ENCODE measurements at places on chromosomes 7 and 10. TPM values are rescaled to one million over a fixed set of nuclear protein-coding genes. Genes with fewer than 3 reads are reported as not detected.

The AKR1C4 gene
- not detected for total RNA-seq

The TUBB8 gene
- not detected for total RNA-seq

The PSD gene
- 5.1 TPM for total RNA-seq

The HGF gene
- 0.37 TPM for total RNA-seq

- H3K36me3 ChIP-seq, result no peaks in the 10 kb centered on the region
- no peak overlapping the region for H3K4me3 ChIP-seq
- H3K27ac ChIP-seq, result no peak overlapping the region
- DNase-seq, result no peak
Observed at GRCh38 chr10:79417266-79417665, 28.2 kb downstream of the ZCCHC24 start.

- no peak overlapping the region for H3K4me3 ChIP-seq
- H3K4me1 ChIP-seq, result no peaks in the 10 kb centered on the region
- DNase-seq, result no peak
- peaks cover 39% of the 10 kb centered on the region for H3K27me3 ChIP-seq
- H3K36me3 ChIP-seq, result no peaks in the 10 kb centered on the region
- no peak overlapping the region for H3K27ac ChIP-seq
Observed at GRCh38 chr7:99170730-99171074, 26.8 kb upstream of the SMURF1 start.

DNA sequence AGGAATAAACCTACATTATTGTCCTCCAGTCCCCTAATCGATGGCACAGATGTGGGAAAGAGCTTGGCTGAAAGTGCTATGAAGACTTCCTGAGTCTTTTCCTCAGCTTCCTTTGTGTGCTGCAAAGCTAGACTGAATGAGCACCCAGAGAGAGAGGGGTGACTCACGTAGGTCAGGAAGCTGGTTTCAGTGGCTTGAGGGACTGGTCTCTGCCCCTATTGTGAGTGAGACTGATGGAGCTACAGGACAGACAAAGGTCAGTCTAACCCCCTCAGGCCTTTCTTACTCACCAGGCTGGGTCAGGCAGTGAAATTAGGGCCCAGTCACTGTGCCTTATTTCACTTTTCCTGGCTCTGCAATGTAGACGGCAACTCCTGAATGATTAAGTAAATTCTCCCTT is 171.1 kb upstream of the GRB10 start:
- H3K36me3 ChIP-seq, result no peaks in the 10 kb centered on the region
- peaks cover 11% of the 10 kb centered on the region for H3K27me3 ChIP-seq
- DNase-seq, result no peak
- no peak overlapping the region for H3K4me3 ChIP-seq

DNA sequence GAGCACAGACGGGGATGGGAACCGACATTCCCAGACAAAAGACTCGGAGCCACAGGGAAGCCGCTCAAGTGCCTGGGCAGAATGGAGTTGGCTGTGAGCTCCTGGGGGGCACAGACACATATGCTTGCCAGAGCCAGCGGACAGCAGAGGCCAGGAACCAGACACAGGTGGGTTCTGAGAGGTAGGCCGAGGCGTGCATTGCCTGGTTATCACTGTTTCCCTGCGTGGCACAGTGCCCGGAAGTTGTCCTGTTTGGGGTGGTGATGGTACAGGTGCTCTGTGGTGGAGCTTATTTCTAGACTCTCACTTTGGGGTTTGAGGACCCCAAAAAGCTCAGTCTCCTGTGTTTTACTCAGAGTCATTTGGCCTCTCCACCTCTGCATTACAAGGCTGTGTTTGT is 2.5 kb downstream of the PALD1 start:
- H3K27ac ChIP-seq, result no peak overlapping the region
- peak overlapping the region; percentile 73 for H3K4me3 ChIP-seq
- peaks cover 3% of the 10 kb centered on the region for H3K36me3 ChIP-seq
- peaks cover 32% of the 10 kb centered on the region for H3K4me1 ChIP-seq
- peaks cover 7% of the 10 kb centered on the region for H3K27me3 ChIP-seq

All from T-helper 17 cell (primary cell).